ENCODE measurements at places on chromosomes 7 and 10.
A peak's percentile ranks its signal among the peaks of the same experiment; 100 is the strongest.

DNA sequence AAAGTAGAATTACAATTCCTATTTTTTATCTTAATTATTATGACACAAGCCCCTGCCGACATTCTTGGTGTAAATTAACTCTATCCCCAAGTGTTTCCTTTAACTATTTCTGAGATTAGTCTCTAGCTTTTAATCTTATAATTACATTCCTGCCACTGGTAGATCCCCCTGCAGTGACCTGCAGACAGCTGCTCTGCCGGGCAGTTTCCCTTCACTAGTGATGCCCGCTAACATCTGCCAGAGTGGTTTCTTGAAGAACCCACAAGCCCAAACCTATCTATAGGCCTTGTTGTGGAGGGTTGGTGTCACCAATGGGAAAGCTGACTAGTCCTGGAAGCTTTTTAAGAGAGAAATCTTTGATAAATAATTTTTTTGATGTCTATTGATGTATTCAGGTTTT lies 50.0 kb downstream of the ADAM22 start:
- DNase-seq: no peak

DNA sequence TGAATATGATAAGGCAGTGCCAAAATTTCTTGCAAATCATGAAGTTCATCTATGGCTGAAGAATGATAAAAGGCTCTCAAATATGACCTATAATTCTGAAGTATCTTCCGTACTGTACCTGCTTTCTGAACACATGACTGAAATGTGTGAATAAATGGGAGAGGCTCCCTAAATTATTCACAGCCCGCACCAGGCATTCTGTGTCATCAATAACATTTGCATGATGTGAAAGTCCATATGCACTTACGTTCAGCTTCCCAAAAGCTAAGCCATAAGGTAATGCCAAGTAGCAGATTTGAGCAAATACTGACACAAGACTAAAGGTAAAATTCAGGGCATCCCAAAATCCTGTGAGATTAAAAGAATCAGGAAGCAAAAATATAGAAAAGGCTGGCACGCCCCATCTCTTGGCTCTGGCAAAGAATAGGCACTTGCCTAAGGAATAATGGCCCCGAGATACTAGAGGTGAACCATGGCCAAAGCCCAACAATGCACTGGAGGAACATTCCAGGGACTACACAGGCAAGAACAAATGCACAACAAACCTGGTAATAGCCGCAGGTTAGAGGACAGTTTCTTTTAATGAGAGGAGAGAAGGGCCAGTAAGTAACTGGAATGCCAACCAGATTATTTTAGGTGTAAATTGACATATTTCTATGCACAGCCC lies 280.5 kb downstream of the IPMK start:
- no peak for DNase-seq

DNA sequence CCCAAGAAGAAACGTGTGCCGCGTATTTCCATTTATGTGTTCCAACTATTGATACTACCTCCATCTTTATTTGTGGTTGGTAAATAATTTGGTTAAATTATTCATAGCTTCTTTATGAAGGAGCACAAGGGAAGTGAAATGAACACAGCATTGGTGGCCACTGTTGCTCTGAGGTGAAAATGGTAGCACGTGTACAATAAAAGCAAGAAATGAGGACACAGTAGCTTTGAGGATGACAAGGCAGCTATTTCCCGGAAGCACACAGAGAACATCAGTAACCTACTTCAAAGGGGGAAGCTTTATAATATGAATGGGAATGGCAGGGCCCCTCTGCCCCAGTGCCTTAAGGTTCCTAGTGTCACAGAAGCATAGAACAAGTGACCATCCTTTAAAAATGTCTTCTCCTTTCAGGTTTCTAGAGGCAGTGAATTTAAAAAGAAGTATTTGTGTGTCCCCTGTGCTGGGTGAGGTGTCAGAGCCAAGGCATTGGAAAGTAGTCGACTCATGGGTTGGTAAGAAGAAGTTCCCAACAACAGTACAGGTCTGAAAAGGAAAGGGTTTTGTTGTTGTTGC lies 78.8 kb downstream of the SGMS1 start:
- no peak for DNase-seq

DNA sequence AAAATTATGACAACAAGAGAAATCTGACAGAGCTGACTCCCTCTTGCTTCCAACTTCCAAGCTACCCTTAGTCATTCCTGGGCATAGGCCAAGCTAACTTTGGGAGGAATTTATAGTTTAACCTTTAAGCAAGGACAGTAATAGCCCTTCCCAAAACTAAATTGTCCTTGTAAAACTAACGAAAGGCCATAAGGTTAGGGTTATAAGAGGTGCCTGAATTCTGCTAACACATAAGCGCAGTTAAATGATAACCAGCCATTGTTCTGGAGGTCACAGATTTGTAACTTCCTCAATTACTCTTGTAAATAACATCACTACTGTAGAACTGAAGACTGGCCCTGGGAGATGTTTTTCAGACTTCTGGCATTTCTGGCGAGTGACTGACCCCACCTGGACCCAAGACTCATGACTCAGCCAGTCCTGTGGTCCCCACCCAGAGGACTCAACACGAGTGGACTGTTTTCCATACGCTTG lies 481.2 kb downstream of the KCNMA1 start:
- no peak for DNase-seq

DNA sequence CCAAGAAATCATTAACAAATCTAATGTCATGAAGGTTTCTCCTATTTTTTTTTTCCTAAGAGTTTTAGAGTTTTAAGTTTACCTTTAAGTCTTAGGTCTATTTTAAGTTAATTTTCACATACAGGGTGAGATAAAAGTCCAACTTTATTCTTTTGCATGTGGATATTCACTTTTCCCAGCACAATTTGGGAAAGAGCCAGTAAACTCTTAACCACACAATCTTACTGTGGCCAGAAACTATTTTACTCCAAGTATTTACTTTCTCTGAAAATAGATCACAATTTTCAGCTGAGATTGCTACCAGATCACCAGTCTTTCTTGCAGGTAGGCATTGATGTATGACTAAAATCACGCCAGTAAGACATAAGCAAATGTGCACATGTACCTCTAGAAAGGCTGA lies 728.5 kb downstream of the TNS3 start:
- no peak for DNase-seq

GRCh38 chr7:151256410-151257045 lies 8.0 kb upstream of the SMARCD3 start:
- no peak for DNase-seq

DNA sequence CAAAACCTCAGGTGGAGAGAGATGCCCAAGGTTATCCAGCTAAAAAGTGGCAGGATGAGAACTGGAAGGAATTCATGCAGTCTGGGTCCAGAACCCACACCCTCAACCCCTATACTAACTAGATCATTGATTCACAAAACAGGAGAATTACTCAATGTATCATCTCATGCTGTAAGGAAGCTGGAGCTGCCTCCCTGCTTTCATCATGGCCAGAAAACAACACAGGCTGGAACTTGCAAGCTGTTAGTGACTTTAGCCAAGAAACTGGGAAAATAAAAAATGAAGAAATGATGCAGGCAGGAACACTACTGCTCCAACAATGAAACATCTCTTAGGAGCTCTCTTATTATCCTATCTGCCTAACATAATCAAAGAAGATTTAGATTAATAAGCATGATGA lies 619.8 kb upstream of the CELF2 start:
- DNase-seq: no peak

GRCh38 chr10:74921744-74922143 lies 95.3 kb downstream of the KAT6B start:
- no peak for DNase-seq

GRCh38 chr10:3048119-3049019 lies 19.0 kb upstream of the PFKP start:
- DNase-seq: no peak

DNA sequence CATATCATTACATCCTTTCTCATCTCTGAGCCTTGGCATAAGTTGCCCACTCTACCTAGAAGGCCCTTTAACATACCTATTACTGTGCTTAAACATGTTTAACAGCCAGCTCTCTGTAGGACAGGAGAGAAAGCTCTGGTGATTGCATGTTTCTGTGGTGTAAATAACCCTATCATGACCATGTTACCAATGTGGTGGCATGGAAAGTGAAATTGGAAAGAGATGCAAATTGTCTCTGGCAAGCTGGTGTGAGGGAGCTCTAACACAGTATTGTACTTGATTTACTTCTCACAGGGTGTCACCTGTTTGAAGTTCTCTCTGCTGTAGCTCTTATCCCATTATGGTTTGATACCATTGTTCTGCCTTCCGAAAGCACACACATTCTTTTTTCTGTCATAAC lies 231.8 kb upstream of the DKK1 start:
- no peak for DNase-seq

DNA sequence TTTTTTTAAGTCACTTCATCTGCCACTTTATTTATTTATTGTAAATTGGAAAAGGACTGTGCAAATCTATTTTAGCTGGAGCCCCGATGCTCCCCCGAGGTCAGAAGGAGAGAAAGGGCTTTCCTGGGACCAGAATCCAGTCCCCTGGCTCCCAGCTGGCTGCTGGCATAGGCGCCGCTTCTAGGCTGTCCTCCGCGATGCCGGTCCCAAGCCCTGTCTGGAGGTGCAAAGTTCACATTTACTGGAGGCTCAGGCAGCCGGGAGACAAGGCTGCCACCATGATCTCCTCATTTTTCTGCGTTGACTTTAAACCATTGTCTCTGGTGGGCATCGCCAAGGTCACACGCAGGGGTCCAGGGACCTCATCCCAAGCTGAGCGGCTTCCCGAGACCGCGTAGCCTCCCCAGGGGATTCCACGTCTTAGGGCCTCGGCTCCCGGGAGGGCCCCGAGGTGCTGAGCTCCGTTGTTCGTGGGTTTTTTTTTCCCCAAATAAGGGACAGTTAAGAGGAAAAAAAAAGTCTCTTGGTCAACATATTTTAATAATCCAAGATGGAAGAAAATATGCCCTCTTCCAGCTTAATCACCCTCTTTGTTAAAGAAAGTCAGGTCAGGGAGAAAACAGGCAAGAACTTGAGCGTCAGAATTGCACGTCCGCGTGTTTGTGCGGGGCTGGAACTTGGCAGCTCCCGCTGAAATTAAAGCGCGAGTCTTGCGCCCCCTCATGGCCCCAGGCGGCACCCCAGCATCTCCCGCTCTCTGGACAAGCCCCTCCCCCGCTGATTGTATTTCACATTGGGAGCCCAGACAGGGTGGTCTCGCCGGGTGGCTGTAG lies 11.9 kb downstream of the RGR start:
- peak; percentile 7 for DNase-seq

DNA sequence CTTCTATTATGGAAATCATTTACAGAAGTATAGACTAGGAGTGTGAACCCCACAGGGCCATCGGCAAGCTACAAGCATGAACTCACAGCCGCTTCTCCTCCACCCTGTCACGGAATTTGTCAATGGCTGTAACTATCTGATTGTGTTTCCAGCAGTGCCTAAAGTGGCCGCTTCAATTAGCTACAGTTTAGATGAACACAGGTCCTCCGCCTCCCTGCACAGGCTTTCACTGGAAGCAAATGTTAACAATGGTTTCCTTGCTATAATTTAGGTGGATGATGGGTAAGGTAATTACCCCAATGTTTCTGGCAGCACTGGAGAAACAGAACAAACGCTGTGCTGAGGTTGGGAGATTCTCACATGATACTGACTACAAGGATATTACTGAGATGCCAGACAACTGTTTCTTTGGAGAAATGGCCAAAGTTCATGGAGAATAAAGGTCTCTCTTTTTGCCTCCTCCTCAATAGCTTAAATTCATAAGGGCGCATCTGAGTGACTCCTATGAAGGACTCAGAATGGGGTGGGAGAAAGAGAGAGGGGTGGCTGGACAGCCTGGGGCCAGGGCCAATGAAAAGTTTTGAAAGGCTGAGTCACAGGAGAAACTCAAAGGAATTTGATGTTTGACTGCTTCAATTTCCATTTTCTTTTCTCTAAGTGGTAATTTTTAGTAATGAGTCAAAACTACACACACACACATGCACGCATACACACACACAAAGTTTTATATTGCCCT lies 78.9 kb downstream of the SVIL start:
- DNase-seq: no peak

- DNase-seq: no peak
These were observed 335.4 kb upstream of the ANKRD30A start for GRCh38 chr10:36789974-36790373.

- no peak for DNase-seq
These were observed 16.2 kb downstream of the KIFBP start for GRCh38 chr10:69004821-69005220.

DNA sequence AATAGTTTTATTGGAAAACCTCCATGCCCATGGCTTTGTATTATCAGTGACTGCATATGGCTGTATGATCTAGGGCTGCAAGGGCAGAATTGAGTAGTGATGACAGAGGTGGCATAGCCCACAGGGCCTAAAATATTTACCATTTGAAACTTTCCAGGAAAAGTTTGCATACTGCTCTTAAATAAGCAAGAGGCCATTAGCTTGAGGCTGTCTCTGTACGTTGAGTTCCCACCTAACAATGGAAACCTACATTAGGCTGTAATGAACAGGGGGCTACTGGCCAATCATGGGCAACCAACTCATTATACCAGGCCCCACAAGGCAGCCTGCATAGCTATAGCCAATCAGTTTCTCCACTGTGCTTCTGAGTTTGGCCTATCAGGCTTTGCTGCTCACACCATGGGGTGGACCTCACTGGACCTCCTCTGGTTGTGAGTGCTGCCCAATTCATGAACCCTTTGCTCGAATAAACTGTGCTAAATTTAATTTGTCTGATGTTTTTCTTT lies 673 bp upstream of the ST8SIA6 start:
- no peak for DNase-seq

- DNase-seq: peak; percentile 53
These were observed 597 bp downstream of the APBB1IP start for GRCh38 chr10:26438534-26439341.

DNA sequence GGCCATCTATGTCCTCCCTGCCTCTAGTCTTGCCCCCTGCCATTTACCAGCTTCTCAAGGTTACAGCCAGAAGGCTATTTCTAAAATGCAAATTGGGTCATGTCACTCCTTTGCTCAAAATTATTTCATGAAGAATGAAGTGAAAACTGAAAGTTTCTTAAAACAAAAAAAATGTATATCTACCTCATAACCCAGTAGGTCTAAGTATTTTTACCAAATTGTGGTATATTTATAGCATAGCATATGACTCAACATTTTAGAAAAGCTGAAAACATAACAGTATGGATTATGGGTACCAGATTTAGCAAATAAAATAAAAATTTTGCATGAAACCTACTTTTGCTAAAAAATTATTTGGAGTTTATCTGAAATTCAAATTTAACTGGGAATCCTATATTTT lies 78.4 kb downstream of the SLC16A9 start:
- no peak for DNase-seq

- no peak for DNase-seq
These were observed 38.0 kb downstream of the INPP5A start for GRCh38 chr10:132575320-132576201.

DNA sequence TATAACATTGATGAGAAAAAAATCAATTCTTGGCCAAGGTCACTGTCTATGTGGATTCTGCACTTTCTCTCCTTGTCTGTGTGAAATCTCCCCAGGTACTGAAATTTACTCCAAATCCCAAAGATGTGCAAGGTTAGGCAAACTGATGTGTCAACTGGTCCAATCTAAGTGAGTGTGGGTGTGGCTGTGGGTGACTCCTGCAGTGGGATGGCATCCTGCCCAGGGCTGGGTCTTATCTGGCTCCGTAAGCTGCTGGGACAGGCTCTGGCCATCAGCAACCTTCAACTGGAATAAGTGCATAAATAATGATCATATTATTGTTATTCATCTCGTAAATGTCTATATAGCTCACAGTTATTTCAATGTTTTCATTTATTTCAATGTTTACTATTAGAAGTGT lies 79.3 kb downstream of the JCAD start:
- no peak for DNase-seq
